ENCODE measurements at places on chromosomes 12 and 14.

DNA sequence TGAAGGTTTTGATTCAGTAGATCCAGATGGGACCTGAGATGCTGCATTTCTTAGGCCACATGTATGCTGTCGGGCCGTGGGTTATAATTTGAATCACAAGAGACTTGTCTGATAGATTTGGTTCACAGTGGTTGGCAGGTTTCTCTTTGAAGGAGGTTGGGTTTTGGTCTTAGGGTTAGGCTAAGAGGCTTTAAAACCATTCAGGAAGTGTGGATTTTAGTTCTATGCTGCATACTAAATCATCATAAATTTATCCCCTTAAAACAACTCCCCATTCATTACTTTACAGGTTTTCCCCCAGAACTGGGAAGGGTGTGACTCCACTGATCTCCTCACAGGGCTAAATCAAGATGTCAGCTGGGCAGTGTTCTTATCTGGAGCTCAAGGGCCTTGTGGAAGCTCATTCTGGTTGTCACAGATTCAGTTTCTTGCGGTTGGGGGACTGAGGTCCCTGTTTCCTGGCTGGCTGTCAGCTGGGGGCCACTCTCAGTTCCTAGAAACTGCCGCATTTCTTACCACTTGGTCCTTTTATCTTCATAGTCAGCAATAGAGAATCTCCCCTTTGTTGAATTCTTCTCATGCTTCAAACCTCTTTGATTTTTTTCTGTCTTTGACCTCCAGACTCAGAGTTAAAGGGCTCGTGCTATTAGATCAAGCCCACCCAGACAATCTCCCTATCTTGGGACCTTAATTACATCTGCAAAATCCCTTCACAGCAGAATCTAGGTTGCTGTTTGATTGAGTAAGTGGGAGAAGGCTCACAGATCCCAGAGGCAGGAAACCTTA lies 20.6 kb upstream of the PCNX1 start:
- no peak for DNase-seq

DNA sequence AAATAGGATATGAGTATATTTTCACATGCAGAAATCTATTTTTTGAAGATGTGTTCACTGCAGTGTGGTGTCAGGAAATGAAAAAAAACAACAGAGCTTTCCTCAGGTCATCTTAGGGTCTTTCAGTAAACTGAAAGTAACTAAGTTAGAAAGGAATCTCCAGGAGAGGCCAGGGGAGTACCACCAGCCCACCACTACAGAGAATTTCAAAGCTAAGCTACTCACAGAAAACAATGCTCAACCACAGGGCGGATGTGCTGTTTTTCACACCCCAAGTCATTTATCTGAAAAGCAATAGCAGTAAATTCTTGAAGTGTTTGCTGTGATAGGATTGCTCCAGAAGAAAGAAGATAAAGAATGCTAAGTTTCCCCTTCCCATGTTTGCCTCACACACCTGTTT lies 79.0 kb downstream of the IFNG start:
- DNase-seq, result no peak

- no peak for DNase-seq
Observed at GRCh38 chr12:27244689-27245488, 803 bp downstream of the STK38L start.

DNA sequence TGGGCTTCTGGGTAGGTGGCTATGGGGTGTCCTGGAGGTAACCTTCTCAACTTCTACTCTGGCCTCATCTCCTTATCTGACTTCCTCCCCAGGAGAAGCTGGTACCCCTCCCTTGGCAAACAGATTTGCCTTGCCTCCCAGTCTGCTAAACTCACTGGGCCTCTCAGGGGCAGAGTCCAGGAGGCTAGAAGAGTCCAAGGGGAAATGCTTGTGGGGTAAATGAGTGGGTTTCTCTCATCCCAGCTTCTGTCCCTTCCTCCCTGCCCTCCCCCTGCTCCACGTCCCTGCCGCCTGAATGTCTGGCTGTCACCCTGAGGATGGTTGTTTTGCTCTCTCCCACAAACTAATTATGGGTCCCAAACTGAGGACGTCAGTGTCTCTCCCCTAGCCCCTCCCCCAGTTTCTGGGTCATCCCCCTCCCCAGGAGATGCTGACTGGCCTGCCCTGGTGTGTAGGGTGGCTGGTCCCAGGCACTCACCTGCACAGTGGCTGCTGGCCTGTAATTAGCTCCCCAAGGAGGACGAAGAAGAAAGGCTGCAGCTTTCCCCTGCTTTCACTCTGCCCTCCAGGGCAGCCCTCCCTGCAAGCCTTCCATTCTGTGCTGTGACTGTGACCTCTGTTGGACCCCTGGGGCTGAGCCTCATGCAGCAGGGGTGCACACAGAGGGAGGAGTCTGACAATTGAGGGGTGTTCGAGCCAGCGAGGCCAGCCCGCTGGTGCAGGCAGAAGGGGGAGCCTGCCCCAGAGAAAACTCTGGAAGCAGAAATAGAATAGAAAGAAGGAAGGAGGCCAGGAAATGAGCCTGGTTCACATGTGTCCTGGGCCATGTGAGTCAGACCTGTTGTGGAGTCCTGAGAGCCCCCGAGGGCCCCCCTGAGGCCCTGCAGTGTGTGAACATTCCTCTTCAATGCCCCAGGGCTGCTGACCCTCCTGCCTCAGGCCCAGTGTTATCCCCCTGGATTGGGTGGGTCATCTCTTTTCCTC lies at the start of gene LRP1-AS:
Gene LRP1-AS, minus strand, starts transcription at position 659 of the 984 bp plus-strand sequence.
- no peak for DNase-seq

GRCh38 chr12:93318720-93319522 lies 58.8 kb upstream of the NUDT4 start:
- DNase-seq, result no peak

- DNase-seq, result peak; percentile 2
Observed at GRCh38 chr14:104887623-104888488, 22.8 kb downstream of the CEP170B start.

DNA sequence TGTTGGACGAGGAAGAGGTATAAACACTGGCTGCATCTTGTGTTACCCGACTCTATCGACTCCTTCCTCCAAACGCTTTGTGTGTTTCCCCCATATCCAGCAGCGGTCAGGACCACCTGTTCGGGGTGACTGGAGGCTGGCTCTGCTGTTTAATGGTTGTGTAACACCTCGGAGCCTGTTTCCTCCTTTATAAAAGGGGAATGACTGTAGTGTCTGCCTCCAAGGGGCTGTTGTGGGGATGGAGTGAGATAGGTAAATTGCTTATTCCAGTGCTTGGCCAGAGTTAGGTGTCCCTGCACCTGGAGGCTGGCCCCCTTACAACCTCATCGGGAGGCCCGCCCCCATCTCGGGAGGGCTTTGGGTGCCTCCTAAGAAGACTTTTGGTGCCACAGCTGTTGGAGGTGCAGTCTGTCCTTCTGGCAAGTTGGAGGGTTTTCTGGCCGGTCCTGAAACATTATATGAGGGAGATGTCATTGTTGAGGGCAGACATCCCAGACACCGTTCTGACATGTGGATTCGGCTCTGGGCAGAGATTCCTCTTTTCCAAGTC lies 1.1 kb downstream of the MLXIP start:
- no peak for DNase-seq

DNA sequence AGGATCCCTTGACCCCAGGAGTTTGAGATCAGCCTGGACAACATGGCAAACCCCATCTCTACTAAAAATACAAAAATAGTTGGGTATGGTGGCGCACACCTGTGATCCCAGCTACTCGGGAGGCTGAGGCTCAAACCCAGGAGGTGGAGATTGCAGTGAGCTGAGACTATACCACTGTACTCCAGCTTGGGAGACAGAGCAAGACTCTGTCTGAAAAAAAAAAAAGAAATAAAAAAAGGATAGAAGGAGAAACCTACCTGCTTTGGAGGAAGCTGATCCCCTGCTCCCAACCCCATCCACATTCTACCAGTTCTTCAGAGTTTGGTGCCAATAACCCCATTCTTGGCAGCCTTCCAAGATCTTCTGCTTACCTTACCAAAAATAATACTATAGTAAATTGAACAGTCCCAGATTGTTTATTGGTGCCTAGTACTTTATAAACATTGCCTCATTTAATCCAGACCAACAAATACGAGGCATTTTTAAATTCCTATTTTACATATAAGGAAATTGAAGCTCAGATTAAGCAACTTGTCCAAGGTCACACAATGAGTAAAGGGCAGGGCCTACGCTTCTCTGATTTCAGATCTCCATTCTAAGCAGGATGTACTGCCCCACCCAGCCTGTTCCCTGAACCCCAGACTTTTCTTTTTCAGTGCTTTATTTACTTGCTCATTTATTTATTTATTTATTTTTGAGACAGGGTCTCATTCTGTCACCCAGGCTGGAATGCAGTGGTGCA lies 33.2 kb upstream of the FAM222A start:
- DNase-seq, result no peak

- DNase-seq, result no peak
Observed at GRCh38 chr12:53222170-53222721, 9.8 kb downstream of the RARG start.

GRCh38 chr12:4015225-4016091 lies 142.3 kb upstream of the PARP11 start:
- DNase-seq, result no peak

DNA sequence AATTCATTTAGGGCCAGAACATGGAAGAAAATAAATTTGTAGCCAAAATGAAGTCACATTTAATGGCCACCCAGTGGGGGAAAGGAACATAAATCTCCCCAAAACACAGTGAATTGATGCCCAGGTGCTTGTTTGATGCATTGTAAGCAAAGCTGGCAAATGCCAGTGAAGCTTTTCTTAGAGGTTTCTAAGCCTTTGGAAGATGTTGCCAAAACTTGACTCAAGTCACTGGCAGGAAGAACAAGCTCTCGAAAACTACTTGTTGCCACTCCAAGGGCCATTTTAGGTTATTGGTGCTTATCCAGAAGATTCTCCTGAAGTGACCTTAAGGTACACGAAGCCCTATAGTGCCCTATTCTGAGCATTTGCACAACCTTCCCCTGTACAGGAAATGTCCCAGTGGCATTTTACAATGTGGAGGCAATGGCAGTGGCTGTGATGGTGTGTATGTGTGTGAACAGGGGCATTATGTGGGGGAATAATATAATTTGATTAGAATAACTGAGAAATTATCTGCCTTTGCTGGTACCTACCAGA lies 89.5 kb upstream of the NOVA1 start:
- DNase-seq, result no peak

DNA sequence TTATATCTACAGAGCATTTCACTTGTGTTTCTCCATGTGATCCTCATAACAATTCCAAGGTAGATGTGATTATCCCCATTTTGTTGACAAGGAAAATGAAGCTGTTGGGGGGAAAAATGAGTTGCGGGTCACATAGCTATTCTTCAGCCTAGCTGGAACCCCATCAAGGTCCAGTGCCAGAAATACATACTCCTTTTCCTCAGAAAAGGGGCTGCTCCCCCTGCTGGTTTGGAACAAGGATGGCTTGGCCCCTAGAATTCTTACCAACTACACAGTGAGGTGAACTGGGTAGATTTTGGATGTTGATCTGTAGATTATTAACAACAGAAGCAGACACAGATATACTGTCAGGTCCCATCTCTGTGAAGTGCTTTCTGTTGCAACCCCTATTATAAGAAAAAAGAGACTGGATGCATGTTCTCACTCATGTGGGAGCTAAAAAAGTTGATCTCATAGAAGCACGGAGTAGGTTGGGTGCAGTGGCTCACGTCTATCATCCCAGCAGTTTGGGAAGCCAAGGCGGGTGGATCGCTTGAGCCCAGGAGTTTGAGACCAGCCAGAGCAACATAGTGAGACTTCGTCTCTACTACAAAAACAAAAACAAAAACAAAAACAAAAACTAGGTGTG lies 8.9 kb downstream of the IKZF4 start:
- DNase-seq, result no peak

DNA sequence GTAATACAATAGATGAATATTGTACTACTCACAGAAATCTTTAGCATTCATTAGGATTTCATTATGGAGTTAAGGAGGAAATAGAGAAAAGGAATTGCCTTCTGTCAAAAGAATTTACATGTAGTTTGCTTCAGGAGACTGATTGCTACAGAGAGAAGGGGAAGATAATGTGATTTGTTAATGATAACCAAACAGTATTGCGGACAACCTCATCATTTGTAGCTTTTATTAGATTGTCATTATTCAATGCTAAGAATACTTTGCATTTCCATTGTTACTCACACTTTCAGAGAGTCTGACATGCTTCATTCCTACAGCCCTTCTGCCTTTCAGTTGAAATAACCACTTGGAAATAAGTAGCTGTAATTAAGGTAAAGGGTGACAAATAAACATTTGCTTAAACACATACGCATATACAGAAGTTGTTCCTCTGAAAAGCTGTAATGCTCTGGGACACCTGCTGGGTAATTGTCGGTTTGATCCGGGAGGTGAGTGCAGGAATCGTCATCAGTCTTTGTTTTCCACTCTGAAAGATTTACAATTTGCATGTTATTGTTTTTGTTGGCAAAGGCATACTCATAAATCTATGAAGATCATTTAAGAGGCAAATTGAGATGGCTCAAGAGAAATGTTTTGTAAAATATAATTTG lies 600.2 kb downstream of the TRHDE start:
- no peak for DNase-seq

GRCh38 chr12:92539976-92540781 lies 162.6 kb upstream of the PLEKHG7 start:
- DNase-seq, result no peak

DNA sequence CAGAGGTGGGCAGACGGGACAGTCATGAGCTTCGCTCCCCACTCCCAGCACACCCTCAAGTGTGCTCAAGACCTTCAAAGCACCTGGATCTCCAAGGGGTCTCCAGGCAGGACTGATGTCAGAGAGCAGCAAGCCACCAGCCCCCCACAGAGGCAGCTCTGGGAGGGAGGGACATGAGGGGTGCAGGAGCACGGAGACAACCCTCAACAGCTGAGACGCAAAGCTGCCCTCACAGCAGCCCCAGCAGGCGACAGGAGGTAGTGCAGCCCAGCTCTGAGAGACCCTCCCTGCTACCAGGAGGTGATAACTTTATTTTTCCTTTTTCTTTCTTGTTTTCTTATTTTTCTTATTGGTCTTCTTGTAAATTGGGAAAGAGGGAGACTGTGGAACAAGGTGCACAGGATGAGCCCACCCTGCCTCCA lies 17.9 kb downstream of the SIVA1 start:
- no peak for DNase-seq

- DNase-seq, result no peak
Observed at GRCh38 chr12:53235742-53236442, 3.9 kb upstream of the RARG start.

- DNase-seq, result no peak
Observed at GRCh38 chr12:129211862-129212630, 358.8 kb downstream of the GLT1D1 start.

DNA sequence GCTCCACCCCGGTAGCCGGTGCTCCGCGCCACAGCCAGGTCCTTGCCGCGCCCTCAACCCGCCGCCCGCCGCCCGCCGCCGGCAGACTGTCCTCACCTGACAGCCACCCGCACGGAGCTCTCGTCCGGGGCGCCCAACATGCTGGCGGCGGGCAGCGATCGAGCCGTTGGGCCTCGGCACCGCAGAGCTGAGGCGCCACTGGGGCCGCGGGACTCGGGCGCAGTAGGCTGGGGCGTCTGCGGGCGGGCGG lies 164 bp downstream of the KIF21A start:
- no peak for DNase-seq

- DNase-seq, result no peak
Observed at GRCh38 chr14:65940056-65940735, 527.7 kb downstream of the FUT8 start.

- peak; percentile 42 for DNase-seq
Observed at GRCh38 chr14:21068521-21069387, 1.4 kb upstream of the ARHGEF40 start.

Measured in T-helper 17 cell (primary cell).